AG20443 (cell line): ENCODE measurements at places on chromosomes 5 and 9.
A peak's percentile ranks its signal among the peaks of the same experiment; 100 is the strongest.

DNA sequence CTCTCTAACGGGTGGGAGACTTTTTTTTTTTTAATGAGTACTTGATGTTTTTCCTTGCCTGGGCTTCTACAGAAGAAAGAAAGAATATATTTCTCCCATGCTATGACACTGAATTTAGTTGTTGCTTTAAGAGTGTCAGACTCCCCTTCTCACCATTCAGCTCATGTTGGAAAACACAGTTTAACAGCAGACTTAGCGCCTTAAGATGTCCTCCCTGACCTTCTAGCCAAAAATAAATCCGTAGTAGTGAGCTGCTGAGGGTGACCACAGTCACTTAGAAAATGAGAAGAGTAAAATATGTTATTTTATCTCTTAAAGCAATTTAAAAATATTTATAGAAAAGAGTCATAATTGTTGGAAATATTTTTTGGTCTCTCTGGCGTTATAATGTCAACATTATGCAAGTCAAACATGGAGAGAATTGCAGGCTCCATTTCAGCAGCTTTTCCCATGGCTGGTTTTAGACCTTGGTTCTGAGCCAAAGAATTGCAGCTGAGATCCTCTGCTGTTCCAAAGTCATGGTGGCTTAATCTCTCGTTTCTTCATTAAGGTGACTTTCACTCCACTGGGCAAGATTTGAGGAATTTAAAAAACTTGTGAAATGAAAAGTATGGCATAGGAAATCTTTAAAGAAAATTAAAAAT, 143.5 kb downstream of the GHR start:
- peak; percentile 16 for DNase-seq

- DNase-seq: no peak
Measured at GRCh38 chr5:175691761-175692160, 33.9 kb downstream of the HRH2 start.

- DNase-seq: peak; percentile 72
Measured at GRCh38 chr5:43627028-43627427, 24.0 kb downstream of the NNT start.

GRCh38 chr5:63960646-63961045, 1.6 kb downstream of the HTR1A start:
- DNase-seq: no peak

GRCh38 chr5:72283358-72283757, 36.7 kb downstream of the MRPS27 start:
- no peak for DNase-seq

GRCh38 chr5:329121-329735, 7.7 kb downstream of the AHRR start:
- no peak for DNase-seq

DNA sequence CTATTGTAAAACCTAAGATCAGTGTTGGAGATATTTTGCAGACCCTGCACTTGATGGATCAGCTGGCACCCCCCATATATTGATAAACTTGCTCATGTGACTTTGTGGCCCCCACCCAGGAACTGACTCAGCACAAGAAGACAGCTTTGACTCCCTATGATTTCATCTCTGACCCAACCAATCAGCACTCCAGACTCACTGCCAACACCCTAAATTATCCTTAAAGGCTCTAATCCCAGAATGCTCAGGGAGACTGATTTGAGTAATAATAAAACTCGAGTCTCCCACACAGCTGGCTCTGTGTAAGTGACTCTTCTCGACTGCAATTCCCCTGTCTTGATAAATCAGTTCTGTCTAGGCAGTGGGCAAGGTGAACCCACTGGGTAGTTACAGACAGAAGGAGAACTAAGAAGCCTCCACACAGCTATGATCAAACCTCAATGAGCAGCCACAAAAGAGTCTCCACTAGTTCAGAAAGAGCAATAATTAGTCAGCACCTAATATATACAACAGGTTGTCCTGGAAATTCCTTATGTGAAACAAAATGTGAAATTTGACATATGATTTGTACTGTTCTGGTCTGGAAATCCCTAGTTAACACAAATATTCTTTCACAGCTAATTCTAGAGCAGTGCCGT, 52.2 kb downstream of the ACTL7B start:
- DNase-seq: no peak

DNA sequence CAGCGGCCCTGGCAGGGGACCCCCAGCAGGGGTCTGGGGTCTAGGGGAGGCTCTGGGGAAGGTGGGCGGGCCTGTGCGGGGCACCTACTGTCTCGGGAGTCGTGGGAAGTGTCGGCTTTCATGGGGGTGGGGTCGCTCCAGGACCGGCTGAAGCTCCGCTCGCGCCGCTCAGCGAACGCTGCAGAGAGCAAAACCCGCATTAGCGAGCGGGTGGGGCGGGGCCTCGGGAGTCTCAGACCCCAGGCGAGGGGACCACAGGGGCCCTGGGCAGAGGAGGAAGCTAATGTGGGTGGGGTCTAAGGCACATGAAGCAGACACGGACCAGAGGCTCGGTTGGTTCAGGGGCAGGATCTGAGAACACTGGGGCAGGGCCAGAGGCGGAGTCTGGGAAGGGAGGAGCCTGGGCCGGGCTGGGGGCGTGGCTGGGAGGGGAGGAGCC, 5.5 kb downstream of the NSMF start:
- peak; percentile 88 for DNase-seq

DNA sequence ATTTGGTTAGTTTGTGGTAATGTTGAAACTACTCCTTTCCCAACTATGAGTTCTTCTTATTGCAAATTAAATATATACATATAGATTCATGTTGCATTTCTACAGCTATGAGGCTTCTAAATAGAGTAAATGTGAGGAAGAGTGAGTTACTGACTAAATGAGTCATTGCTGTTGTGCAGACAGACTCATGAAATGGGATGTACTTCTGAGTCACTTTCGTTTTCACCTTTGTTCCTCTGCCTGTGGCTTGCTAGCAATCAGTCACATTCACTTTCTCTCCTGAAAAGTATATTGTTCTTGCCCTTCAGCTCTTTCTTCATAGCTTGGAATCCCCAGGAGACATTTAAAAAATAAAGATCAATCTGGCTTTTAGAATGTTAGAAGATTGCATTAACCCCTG, 295.5 kb upstream of the SMC2 start:
- no peak for DNase-seq

DNA sequence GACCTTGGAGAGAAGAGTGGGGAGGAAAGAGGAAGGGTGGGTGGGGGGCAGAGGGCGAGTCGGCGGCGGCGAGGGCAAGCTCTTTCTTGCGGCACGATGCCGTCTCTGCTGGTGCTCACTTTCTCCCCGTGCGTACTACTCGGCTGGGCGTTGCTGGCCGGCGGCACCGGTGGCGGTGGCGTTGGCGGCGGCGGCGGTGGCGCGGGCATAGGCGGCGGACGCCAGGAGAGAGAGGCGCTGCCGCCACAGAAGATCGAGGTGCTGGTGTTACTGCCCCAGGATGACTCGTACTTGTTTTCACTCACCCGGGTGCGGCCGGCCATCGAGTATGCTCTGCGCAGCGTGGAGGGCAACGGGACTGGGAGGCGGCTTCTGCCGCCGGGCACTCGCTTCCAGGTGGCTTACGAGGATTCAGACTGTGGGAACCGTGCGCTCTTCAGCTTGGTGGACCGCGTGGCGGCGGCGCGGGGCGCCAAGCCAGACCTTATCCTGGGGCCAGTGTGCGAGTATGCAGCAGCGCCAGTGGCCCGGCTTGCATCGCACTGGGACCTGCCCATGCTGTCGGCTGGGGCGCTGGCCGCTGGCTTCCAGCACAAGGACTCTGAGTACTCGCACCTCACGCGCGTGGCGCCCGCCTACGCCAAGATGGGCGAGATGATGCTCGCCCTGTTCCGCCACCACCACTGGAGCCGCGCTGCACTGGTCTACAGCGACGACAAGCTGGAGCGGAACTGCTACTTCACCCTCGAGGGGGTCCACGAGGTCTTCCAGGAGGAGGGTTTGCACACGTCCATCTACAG, 760 bp downstream of the NPR3 start:
- peak; percentile 67 for DNase-seq

DNA sequence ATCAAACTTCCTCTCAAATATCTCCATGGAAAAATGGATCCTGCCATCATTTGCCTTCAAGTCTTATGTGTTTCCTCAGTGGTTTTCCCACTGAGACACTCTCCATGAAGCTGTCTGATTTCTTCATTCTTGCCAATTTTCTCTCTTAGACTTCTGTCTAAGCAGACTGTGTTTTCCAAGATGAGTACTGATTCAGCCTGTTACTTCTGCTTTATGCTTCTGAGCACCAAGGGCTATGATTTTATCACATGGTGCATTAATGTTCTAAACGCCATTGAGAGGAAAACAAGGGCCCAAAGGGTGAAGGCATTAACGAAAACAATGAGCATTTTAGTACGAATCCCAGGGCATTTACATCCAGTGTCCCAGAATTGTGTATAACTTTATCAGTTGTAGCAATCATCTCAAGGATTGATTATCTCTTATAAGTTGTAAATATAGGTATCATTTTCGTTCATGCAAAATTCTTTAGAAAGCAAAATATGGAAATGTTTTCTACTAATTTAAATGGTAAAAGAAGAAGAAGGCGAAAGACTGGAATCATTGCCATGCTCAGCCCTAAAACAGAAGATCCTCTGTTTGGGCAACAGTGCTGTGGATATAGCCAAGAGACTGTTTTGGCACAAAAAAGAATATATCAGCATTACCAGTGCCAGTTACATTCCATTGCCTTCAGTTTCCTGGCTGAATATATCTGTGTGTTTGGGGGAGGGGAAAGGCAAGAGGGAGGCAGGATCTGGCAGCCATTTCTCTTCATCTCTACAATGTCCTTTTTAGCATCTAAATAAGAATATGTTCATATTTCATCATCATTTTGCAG, 537.6 kb downstream of the ANXA1 start:
- DNase-seq: no peak

- no peak for DNase-seq
Measured at GRCh38 chr5:100746730-100747129, 156.4 kb downstream of the ST8SIA4 start.

DNA sequence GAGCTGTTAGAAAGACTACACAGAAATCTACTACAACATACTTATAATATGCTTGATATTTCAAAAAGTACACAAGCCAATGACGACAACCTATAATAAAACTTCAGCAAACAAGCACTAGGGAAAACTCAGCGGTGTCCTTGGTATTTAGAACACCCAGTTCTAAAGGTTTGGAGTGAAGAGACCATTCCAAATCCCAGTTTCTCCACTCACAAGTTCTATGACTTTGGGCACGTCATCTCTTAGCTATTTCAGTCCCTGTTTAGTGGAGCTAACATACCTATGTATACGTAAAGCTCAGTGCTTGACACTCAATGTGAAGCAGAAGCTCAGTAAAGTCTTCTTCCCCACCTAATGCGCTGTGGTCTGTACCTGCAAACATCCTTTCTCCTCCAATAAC, 52.8 kb downstream of the MLLT3 start:
- DNase-seq: no peak

- peak; percentile 82 for DNase-seq
Measured at GRCh38 chr9:98074115-98074990, 17.8 kb downstream of the NANS start.

GRCh38 chr5:93596676-93597490, 13.9 kb downstream of the NR2F1 start:
- peak; percentile 52 for DNase-seq

- peak; percentile 39 for DNase-seq
Measured at GRCh38 chr9:133074111-133074651, 12.4 kb downstream of the CEL start.

DNA sequence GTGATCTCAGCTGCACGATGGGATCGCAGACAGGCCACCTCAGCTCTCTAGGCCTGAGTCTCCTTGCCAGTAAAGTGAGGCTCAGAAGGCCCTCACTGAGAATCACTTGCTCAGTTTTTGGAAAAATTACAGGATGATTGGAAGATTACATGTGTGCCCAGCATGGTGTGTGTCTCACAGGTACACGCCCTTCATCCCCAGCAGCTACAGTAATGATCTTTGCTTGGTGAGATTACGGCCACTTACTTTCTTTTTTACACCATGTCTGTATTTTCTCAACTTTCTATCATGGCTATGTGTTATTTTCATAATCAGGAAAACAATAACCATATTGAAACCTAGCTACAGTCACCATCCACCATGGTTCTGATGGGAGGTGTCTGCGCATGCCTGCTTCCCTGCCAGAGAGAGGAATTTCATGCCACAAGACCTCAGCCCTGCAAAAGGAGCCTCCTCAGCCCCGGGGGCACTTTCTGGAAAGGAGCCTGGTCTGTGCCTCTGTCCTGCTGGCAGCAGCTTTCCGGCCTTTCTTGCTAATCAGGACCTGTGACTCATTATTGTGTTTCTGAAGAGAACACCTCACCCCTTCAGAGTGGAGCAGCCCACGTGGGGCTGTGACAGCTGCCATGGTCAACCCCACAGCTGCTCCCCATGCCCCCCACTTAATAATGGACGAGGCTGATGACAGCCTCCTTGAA, 64.2 kb upstream of the OLFM1 start:
- no peak for DNase-seq

- DNase-seq: no peak
Measured at GRCh38 chr5:113249206-113249605, 185.6 kb downstream of the TSSK1B start.

GRCh38 chr5:79021753-79022152, 36.6 kb upstream of the ARSB start:
- DNase-seq: no peak

DNA sequence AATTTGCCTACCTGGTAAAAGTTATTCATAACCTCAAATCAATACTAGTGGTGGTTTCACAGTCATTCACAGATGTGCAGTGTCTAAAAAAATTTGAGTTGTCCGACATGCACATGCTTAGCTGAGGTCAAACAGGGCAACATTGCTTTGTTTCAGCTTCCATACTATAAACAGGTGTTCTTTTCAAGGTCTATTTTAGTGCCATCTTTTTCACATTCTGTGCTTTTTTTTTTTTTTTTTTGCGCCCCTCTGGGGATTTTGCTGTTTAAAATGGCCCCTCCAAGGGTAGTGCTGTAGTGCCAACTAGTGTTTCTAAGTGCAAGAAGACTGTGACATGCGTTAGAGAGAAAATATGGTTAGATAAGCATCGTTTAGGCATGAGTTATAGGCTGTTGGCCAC, 14.5 kb downstream of the PHAX start:
- DNase-seq: no peak

GRCh38 chr5:175382171-175382570, 61.8 kb downstream of the DRD1 start:
- no peak for DNase-seq

DNA sequence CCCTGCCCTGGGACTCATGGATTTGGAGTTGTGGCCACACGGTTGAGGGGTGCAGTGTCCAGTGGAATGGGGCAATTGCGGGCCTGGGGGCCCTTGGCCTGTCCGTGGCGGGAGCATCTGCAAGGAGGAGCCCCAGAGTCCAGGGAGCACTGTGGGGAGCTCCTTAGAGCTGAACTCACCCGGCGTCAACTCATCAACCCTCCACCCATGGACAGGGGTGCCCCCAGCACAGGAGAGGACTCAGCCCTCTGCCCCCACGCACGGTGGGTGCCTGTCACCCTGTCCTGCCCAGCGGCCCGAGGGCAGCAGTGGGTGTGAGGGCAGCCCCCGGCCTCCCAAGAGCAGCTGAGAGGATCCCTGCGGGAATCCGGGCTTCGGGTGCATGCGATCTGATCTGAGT, 550 bp upstream of the SLC6A18 start:
- no peak for DNase-seq

- no peak for DNase-seq
Measured at GRCh38 chr5:38478166-38478565, 78.3 kb downstream of the LIFR start.
